ENCODE measurements at places on chromosomes 11 and 22.

DNA sequence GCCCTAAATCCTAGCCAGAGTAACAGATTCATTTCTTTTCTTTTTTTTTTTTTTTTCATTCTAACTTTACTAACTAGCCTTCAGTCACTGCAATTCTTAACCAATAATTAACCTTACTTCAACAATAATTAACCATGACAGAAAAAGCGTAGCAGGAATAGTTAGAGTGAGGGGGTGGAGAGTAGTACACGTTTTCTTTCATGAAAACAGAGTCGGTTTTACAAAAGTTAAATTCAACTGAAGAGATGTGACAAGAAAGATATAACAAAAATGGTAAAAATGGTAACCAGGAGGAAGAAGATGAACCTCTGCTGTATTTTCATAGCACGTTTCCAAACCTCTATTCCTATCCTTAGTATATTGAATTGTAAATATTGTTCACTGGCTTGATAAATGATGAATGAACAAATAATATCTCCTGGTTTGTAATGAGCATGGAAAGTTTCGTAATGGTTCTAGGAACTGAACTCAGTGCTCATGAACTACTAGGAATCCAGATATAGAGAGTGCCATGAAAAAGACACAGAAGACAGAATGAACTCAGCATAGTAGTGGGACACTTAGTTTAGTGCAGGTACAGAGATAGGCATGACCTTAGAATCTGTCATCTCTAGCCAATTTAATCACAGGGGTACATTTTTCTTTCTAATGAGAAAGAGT is 116.5 kb upstream of the ANO5 start:
- no peak overlapping the region for H3K4me3 ChIP-seq
- no peaks in the 10 kb centered on the region for H3K36me3 ChIP-seq
- H3K27ac ChIP-seq: no peak overlapping the region
- no peaks in the 10 kb centered on the region for H3K27me3 ChIP-seq
- DNase-seq: no peak

GRCh38 chr22:40701274-40701673 is 22.0 kb downstream of the MCHR1 start:
- no peak overlapping the region for H3K4me3 ChIP-seq
- H3K27ac ChIP-seq: no peak overlapping the region
- no peak for DNase-seq
- no peaks in the 10 kb centered on the region for H3K36me3 ChIP-seq
- no peaks in the 10 kb centered on the region for H3K27me3 ChIP-seq
- no peaks in the 10 kb centered on the region for H3K4me1 ChIP-seq

DNA sequence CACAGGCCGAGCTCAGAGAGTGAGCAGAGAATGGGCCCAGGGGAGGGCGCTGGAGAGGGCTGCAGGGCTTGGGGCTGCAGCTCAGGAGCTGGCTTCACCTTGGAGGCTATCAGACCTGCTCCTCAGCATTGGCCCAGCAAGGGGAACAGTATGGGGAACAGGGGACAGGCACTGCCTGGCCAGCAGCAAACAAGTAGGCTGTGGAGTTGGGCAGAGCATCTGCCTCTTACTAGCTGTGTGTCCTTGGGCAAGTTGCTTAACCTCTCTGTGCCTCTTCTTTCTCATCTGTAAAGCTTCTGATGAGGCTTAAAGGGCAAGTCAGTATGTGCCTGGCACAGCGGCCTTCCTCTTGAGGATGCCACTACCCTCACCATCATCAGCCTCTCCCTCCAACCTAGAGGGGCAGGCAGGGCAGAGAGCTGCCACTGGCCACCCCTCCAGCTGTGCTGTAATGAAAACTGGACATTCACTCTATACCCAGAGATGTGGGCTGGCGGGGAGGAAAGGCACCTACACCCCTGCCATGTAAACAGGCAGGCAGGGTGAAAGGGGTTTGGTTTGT is 7.5 kb upstream of the CDKN1C start:
- DNase-seq: no peak
- H3K27me3 ChIP-seq: no peaks in the 10 kb centered on the region
- H3K36me3 ChIP-seq: no peaks in the 10 kb centered on the region
- peak overlapping the region; percentile 65 for H3K27ac ChIP-seq
- H3K4me3 ChIP-seq: peak overlapping the region; percentile 52
- H3K4me1 ChIP-seq: peaks cover 26% of the 10 kb centered on the region

GRCh38 chr11:95715777-95716241 is 73.8 kb downstream of the FAM76B start:
- no peak overlapping the region for H3K27ac ChIP-seq
- DNase-seq: no peak
- H3K27me3 ChIP-seq: no peaks in the 10 kb centered on the region

DNA sequence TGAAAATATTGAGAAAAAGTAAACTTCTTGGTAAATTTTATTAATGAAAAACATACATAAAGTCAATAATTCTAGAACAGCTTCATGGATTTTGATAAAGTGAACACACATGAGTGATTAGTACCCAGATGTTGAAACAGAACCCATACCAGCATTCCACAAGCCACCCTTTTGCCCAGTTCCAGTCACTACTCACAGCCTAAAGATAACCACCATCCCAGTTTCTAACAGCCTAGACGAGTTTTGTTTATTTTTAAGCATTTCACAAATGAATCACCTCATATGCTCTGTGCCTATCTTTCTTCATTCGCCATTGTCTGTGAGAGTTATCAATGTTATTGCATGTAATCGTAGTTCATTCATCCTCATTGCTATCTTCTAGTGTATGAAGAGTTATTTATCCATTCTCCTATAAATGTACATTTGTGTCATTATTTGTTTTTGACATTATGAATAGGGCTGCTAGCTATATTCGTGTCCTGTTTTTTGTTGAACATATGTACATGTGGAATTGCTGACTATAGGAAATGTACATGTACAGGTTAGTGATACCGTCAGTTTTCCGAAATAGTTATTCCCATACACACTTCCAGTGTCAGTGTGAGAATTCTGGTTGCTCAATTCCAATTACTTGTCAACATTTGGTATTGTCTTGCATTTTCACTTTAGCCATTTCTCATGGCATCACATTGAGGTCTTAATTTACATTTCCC is 44.5 kb upstream of the TEAD1 start:
- H3K27ac ChIP-seq: no peak overlapping the region
- H3K27me3 ChIP-seq: no peaks in the 10 kb centered on the region
- DNase-seq: no peak
- H3K4me3 ChIP-seq: no peak overlapping the region
- no peaks in the 10 kb centered on the region for H3K4me1 ChIP-seq
- H3K36me3 ChIP-seq: no peaks in the 10 kb centered on the region

GRCh38 chr11:27865105-27865504 is 164.8 kb upstream of the BDNF start:
- H3K4me3 ChIP-seq: no peak overlapping the region
- no peak for DNase-seq
- H3K27ac ChIP-seq: no peak overlapping the region
- no peaks in the 10 kb centered on the region for H3K36me3 ChIP-seq

GRCh38 chr22:49983148-49984042 is 22.8 kb downstream of the PIM3 start:
- H3K4me3 ChIP-seq: peak overlapping the region; percentile 3
- H3K4me1 ChIP-seq: peaks cover 12% of the 10 kb centered on the region
- DNase-seq: no peak
- H3K27me3 ChIP-seq: peaks cover 6% of the 10 kb centered on the region

DNA sequence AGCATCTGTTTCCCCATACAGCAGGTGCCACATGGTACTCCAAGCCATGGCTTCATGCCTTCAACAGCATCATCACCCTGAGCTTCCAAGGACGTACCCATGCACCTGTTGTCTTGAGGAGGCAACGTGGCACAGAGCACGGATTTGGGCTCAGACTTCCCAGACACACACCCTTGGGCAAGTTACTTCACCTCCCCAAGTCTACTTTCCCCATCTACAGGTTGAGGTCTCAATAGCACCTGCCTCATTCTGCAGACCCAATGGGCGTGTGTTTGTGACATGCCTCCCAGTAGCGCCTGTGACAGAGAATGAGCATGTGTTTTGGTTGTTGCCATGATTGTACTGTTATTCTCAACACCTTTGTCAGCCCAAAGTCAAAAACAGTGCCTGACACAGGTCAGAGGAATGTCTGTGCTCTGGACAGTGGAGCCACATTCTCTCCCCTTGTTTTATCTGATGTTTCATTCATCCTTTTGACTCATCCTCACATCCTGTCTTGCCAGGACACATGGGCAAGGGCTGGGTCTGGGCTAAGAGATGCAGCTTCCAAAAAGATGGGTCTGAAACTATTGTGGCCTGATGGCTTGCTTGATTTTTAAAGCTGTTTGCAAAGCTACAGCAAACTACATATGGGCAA is 53.4 kb upstream of the CCND1 start:
- no peak for DNase-seq
- H3K4me1 ChIP-seq: no peaks in the 10 kb centered on the region
- no peak overlapping the region for H3K27ac ChIP-seq
- H3K4me3 ChIP-seq: no peak overlapping the region
- no peaks in the 10 kb centered on the region for H3K36me3 ChIP-seq
- H3K27me3 ChIP-seq: no peaks in the 10 kb centered on the region

- H3K4me1 ChIP-seq: peaks cover 36% of the 10 kb centered on the region
- DNase-seq: no peak
- H3K36me3 ChIP-seq: no peaks in the 10 kb centered on the region
- H3K27ac ChIP-seq: no peak overlapping the region
- no peak overlapping the region for H3K4me3 ChIP-seq
- H3K27me3 ChIP-seq: no peaks in the 10 kb centered on the region
Measured at GRCh38 chr11:3127706-3128355, 37.3 kb downstream of the OSBPL5 start.

DNA sequence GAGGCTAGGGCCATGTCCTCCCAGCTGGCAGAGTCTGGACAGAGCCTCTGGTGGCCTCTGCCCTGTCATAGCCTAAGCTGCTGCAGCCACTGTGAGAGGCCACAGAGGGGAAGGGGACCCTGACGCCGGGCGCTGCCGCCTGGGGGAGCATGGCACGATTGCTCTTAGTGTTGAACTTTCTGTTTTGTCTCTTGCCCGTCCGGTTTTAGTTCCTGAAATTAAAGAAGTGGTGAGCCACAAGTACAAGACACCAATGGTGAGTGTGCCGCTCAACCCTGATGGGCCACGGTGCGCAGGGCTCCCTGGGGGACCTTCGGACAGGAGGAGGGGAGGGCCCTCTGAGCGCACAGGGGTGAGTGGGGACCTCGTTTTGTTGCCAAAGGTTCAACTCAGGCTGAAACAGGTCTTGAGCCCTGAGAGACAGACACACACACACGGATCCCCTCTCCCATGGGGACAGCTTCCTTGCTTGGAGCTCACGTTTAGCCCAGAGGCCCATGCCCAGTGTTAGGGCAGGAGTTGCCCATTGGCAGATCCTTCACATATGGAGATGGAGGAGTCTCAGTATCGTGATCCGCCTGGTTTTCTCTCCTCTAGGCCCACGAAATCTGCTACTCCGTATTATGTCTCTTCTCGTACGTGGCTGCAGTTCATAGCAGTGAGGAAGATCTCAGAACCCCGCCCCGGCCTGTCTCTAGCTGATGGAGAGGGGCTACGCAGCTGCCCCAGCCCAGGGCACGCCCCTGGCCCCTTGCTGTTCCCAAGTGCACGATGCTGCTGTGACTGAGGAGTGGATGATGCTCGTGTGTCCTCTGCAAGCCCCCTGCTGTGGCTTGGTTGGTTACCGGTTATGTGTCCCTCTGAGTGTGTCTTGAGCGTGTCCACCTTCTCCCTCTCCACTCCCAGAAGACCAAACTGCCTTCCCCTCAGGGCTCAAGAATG is 23.8 kb downstream of the MYBPC3 start:
- no peaks in the 10 kb centered on the region for H3K4me1 ChIP-seq
- no peak for DNase-seq
- H3K36me3 ChIP-seq: no peaks in the 10 kb centered on the region

GRCh38 chr11:47251751-47252150 is 3.1 kb upstream of the ACP2 start:
- no peak overlapping the region for H3K27ac ChIP-seq
- H3K36me3 ChIP-seq: no peaks in the 10 kb centered on the region
- H3K4me1 ChIP-seq: peaks cover 15% of the 10 kb centered on the region
- H3K4me3 ChIP-seq: no peak overlapping the region

- no peak for DNase-seq
- no peaks in the 10 kb centered on the region for H3K36me3 ChIP-seq
- no peak overlapping the region for H3K27ac ChIP-seq
- no peaks in the 10 kb centered on the region for H3K4me1 ChIP-seq
- H3K4me3 ChIP-seq: no peak overlapping the region
Measured at GRCh38 chr22:23418159-23418788, 161.8 kb downstream of the IGLL1 start.

DNA sequence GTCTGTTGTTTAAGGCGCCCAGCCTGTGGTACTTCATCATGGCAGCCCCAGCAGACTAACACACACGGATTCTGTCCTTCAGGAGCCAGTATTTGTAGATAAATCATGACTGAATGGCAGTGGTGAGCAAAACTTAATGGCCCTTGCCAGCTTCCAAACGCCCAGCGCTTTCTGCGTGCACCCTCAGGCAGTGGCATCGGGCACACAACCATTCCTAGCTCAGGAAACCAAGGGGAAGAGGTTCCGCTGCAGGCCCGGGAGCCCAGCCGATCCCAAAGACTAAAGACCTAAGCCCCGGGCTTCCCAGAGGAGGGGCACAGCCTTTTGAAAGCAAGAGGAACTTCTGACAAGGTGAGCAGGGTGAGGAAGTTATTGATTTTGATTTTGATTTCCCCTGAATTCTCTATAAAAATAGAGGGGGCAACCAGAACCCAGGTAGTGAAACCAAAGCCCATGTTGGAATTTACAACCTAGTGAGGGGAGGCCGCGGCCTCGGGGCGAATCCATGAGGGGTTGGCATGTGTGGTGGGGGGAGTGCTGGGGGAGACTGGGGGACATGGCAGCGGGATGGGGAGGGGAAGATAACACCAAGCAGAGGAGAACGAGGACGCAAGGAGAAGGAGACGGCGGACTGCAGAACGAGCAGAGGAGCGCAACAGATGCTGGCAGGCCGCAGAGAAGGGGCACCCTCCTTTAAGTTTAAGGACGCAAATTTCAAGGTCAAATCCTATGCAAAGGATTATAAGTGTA is 79.9 kb upstream of the SEPTIN5 start:
- DNase-seq: no peak
- no peaks in the 10 kb centered on the region for H3K36me3 ChIP-seq
- peaks cover 16% of the 10 kb centered on the region for H3K27me3 ChIP-seq
- no peaks in the 10 kb centered on the region for H3K4me1 ChIP-seq
- H3K4me3 ChIP-seq: no peak overlapping the region

DNA sequence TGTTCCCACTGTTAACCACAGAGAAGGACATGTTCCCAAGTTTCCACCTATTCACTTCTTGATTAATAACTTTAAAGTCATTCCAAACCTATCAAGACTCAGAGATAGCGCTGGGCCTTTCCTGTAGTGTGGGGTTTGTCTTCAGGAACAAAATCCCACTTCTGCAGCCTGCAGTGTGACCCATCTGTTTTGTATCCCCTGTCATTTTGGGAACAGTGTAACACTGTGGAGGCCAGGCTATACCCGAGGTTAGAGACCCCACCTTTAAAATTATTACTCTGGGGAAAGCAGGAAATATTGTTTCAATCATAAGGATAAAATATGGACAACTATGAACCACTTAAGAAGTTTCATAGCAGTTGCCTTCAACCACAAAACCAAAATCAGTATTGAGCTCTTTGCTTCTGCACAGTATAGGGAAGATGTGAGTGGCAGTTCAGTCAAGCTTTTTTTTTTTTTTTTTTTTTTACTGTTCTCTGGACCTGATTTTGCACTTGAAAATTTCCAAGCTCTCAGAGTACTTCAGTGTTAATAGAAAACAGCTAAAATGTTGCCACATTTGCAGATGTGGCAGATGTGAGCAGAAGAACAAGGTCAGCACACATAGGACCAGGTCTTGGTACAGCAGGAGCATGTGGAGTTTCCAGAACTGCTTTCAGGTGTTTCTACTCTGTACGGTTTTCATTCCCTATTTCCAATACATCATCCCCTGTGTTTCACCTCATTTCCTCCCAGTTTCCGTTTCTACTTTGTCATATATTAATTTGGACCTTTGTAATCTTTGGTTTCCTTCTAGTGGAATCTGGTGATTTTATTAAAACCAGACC is 121.5 kb downstream of the MAML2 start:
- no peaks in the 10 kb centered on the region for H3K27me3 ChIP-seq
- DNase-seq: no peak
- H3K4me1 ChIP-seq: no peaks in the 10 kb centered on the region

Data from esophagus squamous epithelium (tissue), 5 donors.